ENCODE measurements at places on chromosomes 3 and 15.
A peak's percentile ranks its signal among the peaks of the same experiment; 100 is the strongest.

DNA sequence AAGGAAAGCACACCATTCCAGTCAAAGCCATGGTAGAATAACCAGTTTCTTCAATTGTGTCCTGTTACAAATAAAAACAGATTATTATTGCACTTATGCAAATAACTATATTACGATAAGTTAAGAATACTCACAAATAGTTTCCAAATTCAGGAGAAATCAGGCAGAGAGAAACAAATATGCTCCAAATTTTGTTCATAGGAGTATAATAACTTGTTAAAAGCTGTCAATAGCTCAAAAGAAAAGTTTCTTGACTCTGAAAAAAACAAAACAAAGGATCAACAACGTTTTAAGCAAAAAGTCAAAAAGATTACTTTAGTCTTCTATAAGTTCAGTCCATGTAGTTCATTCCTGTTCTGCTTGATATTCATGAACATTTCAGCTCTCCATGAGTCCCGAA lies 59.7 kb upstream of the BDH1 start:
- DNase-seq: no peak

GRCh38 chr15:66566963-66567531 lies 1.2 kb upstream of the LCTL start:
- peak; percentile 17 for DNase-seq

DNA sequence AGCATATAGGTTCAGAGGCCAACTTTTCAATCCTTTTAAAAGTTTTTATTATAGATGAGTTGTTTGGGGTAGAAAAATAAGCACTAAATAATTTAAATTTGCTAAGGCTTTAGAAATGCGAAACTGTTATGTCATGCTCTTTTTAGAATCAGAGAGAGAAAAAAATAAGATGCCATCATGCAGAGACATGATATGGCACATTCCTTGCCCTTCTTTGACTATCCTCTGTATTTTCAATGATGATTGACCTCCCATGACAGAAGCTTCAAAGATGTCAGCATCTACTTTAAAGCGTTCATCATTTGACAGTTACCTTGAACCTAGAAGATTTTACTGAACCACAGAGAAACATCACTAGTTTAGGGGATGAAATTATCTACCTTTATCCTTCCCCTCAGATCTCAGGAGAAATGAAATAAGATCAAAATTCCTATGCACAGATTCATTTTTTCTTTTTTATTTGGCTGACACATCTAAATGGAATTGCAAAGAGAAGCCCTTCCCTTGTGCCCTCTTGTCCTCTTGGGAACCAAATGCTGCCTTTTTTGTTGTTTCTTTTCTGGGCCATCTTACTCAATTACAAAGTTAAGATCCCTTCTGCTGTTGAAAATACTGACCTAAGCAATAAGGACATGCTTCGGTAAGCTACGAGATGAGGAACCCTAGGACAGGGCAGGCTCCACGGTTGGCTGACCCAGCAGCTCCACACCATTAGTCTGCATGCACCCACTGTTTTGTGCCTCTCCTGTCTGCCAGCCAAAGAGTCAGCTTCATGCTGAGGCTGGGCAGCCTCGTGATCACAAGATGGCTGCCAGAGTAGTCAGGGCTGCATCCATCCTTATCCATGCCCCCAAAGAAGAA lies 289.7 kb upstream of the TPM1 start:
- no peak for DNase-seq

GRCh38 chr3:140189267-140189666 lies 254.3 kb downstream of the CLSTN2 start:
- no peak for DNase-seq

DNA sequence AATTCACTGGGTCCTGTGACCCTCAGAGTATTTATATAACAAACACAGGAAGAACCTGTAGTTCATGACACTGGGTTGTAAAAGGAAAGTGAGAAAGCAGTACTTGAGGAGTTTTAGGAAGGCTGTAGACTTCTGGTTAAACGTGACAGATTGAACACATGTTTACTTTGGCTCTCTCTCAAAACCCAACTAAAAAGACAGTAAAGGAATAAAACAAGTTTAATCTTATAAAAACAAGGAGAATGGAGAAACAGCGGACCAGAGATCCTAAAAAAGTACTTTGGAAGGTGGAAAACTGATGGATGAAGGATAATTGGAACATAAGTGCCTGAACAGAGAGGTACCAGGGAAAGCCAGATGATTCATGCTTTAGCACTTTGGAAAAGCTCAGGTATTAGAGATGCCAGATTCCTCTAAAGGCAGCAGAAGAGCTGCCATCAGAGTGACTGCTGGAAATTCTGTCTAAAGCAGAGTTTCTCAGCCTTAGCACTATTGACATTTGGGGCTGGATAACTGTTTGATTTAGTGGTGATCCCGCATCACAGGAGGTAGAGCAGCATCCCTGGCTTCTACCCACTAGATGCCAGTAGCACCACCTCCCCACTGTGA lies 182.9 kb upstream of the RORA start:
- no peak for DNase-seq
